ENCODE measurements at places on chromosomes 2 and 18.

GRCh38 chr2:30869988-30870387 lies 62.7 kb upstream of the CAPN13 start:
- DNase-seq: no peak

- DNase-seq: no peak
Observed at GRCh38 chr2:23410596-23410995, 25.6 kb downstream of the KLHL29 start.

GRCh38 chr18:41486575-41486974 lies 468.5 kb upstream of the PIK3C3 start:
- no peak for DNase-seq

DNA sequence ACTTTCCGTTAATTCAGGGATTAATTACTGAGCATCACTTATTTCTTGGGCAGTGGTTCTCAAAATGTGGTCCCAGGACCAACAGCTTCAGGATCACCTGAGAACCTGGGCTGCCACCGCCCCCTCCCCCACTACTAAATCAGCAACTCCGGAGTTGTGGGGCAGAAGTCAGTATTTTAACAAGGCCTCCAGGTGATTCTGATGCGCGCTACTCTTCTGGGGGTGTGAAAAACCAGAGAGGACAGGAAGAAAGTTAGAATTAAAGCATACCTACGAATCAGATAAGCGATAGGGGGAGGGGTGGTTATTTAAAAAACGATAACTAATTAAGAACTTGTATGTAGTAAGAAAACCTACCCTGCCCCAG lies 319 bp downstream of the ZSCAN30 start:
- DNase-seq: no peak

All from stimulated activated CD4-positive, alpha-beta T cell treated with anti-CD3 and anti-CD28 coated beads, Interleukin-2, amount 100 ng/mL, for 48 hours (primary cell).